ENCODE measurements at places on chromosomes 7 and 10.

GRCh38 chr7:85595750-85596178 is 408.9 kb upstream of the SEMA3D start:
- DNase-seq: no peak

- DNase-seq: no peak
Observed at GRCh38 chr7:115679976-115680375, 350.6 kb downstream of the TFEC start.

DNA sequence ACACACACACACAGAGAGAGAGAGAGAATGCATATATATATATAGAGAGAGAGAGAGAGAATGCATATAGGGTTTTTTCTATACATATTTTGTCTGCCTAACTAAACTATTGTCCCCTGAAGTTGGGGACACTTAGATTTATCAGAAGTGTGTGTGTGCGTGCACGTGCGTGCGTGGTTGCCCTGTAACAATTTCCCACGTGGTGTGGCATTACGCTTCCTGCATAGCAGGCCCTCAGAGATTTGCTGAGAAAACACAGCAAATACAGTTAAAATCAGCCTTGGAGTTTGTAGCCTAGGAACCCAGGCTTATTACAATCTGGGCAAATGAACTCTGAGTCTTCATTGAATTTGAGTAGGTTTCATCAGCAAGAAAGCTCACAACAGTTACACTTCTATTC is 14.7 kb downstream of the RNF32 start:
- DNase-seq: no peak

- DNase-seq: no peak
Observed at GRCh38 chr7:73704640-73705550, 14.6 kb downstream of the STX1A start.

- no peak for DNase-seq
Observed at GRCh38 chr10:125084191-125084613, 76.2 kb downstream of the CTBP2 start.

DNA sequence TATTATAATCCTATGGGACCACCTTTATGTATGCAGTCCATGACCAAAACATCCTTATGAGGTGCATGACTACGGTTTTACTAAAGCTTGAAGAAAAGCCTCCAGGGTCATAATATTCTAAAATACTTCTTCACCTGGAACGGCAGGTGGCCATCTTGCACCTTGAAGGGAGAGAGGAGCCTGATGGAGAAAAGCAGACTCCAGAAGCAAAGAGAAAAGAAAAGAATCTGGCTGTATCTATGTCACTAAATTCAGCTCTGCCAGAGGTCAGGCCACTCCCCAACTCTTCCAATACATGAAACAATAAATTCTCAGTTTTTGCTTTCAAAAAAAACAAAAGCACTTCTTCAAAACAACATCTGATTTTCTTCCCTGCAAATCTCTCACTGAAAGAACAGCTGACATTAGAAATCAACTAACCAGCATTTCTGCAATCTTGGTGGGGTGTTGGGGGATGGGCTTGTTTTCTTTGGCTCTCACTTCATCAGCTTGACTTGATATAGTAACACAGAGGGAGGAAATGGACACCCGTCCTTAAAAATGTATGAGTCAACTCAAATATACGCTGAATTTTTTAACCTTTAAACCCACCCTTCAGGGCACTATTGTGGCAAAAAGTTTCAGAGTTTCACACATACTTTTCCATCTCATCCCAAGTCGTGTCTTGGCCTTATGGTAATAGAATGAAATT is 21.7 kb downstream of the HIBADH start:
- no peak for DNase-seq

- DNase-seq: no peak
Observed at GRCh38 chr10:1829712-1830111, 92.4 kb upstream of the ADARB2 start.

DNA sequence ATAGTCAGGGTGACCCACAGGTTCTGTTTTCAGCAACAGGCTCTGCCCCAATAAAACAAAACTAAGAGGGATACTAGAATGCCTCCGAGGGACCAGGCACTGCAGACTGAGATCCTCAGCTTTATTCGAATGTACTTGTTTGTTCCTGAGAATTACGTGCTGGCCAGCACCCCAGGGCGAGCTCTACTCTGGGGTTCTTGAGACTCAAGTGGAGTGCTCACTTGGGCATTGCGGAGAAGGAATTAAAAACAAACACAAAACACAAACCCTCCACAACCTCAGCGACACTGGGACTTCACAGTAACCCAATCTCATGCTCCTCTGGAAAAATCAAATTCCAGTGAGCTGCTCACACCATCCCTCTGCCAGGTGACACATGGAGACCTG is 250.7 kb downstream of the TNS3 start:
- no peak for DNase-seq

- no peak for DNase-seq
Observed at GRCh38 chr7:38315410-38315809, 42.0 kb upstream of the TARP start.

GRCh38 chr7:134856091-134856490 is 76.7 kb downstream of the CALD1 start:
- DNase-seq: no peak

GRCh38 chr10:102998399-102998907 is 80.4 kb downstream of the CNNM2 start:
- DNase-seq: no peak

- no peak for DNase-seq
Observed at GRCh38 chr7:24073651-24074420, 210.2 kb upstream of the NPY start.

DNA sequence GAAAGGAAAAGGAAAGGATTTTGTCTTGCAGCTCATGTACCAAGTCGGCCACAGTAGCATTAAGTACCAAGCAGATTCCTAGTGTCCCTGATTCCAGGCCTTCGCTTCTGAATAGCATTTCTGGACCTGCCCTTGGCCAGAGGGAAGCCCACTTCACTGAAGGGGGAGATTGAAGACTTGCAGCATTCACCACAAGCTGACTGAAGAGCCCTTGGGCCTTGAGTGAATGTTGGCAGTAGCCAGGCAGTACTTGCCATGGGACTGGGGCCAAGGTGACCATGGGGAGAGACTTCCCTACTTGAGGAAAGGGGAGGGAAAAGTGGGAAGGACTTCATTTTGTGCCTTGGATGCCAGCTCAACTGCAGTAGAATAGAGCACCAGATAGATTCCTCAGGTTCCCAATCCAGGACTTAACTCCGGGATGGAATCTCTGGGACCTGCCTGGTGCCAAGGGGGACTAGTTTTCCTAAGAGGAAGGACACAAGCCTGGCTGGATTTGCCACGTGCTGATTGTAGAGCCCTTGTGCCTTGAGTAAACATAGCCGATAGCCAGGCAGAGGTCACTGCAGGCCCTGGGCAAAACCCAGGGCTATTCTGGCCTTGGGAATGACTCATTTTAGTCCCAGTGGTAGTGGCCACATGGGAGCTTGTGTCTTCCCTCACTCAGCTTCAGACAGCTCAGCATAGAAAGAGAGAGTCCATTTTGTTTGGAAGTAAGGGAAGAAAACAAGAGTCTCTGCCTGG is 141.7 kb upstream of the KCND2 start:
- no peak for DNase-seq

Measured in stimulated activated CD8-positive, alpha-beta memory T cell treated with anti-CD3 and anti-CD28 coated beads, Interleukin-15, amount 100 ng/mL, for 24 hours (primary cell).